GM13976 (cell line): ENCODE measurements at places on chromosomes 2 and 18.

DNA sequence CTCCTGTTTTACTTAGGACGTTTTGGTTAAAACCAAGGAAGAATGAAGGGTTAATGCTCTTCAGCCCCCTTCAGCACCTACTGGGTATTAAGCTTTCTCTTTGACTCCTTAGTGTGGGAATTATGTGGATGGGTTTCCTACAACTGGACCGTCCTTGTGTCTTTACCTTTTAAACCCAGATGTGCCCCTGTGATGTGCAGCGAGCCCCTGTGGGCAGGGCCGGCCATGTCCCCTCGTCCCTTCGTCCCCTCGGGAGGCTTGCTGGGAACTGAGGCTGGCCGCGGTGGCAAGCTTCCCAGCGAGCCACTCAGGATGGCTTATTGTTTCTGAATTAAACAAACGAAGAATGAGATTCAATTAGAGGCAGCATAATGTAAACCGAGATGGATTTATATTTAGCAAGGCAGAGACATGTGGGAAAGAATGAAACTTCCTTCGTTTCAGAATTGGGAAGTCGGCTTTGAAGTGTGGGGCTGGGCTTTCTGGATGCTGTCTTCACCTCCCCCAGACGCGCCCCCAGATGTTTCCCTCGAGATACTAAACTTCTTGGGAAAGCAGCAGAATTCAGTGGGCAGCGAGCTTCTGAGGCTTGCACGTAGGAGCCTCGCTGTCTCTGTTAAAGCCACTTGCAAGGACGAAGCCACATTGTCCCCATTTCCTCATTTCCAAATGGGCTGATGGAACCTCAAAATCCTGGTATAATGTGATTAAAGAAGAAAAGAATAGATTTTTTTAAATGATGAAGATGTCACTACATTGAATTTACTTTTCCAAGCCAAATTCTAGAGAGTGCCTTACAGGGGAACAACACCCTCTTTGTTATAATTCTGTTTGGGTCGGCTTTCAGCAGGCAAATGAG, 146.0 kb downstream of the VAPA start:
- DNase-seq, result no peak

- DNase-seq, result no peak
Measured at GRCh38 chr2:169232551-169233154, 129.7 kb downstream of the LRP2 start.

GRCh38 chr2:171482877-171483276, 39.4 kb upstream of the CYBRD1 start:
- DNase-seq, result no peak

GRCh38 chr2:160254189-160254762, 54.2 kb upstream of the ITGB6 start:
- DNase-seq, result no peak

DNA sequence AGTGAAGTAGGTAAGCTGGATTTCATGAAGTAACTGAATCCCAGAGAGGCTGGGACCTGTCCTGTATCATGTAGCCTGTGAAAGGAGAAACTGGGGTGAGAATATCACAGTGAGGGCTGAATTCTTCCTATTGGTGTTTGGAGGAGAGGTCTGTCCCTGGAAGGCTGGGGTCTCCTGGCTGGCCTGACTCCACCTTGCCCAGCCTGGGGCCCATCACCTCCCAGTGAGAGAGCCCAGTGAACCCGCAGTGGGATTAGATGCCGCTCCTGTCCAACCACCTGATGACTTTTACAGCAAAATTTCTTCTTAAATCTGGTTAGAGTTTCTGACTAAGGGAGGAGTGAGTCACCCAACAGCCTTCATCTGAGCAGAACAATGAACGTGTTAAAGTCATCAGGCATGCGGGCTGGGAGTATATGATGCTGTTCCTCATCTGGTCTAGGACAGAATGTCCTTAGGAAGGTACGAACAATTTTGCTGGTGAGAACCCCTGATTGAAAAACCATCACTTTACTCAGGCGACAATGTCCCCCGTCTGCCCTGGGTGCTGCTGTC, 152.9 kb downstream of the LPIN1 start:
- DNase-seq, result no peak

DNA sequence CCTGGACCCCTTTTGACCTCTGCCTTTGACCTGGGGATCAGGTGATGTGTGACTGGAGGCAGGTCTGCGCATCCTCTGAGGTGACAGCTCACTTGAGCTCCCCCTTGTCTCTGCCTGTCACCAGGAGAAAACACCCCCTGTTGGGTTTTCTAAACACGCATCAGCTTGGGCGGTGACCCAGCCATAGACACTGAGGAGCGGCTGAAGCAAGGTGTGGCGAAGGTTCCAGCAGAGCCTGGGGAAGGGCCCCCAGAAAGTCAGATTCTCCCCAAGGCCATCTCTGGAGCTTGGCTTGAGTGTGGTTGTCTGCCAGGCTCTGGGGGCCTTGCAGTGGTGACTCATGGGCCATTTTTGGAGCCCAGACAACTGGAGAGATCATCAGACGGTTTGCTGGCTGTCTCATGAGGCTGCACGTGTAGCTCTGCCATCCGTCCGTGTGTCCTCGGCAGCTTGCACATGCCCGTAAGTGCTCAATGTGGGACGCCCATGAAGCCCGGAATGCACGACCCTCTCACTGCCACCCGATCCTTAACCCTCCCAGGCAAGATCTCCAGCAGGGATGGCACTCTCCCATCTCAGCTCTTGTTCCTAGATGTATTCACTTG, 29.4 kb downstream of the SIX3 start:
- no peak for DNase-seq

DNA sequence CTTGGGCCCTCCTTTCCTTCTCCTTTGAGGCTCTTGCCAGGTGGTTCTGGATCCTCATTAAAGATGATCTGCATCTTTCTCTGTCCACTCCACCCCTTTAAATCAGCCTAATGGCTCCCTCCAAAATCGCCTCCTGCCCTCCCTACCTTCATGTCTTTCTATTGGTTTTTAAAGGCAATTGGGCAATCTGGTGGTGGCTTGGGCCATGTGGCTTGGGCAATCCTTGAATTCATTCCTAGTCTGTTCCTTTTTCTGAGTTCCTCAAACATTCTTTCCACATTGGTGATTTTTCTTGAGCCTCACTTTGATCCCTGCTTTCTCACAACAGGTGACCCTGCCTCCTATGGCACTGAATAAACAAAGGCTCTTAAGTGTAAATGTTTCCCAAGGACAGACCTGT, 266.2 kb upstream of the REV1 start:
- no peak for DNase-seq

GRCh38 chr2:235694721-235695601, 201.1 kb downstream of the AGAP1 start:
- no peak for DNase-seq

DNA sequence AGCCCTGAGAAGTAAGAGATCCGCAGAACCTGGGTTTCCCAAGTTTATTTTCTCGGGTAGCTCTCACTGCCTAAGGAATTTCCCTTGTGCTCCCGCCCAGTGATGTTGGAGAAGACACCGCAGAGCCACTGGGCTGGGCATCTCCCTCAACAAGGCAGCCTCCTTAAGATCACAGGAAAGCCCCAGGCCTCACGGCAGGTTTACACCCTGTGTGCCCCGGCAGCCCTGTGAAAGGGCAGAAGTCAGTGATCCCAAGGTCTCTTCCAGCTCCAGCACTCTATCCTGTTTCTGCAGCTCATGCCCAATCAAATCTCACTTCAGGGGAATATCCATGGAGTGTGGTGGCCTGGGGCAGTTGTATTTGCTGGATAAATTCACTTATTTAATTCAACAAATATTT, 66.5 kb downstream of the ACTR2 start:
- no peak for DNase-seq

- DNase-seq, result no peak
Measured at GRCh38 chr18:48616484-48617255, 77.8 kb downstream of the CTIF start.

DNA sequence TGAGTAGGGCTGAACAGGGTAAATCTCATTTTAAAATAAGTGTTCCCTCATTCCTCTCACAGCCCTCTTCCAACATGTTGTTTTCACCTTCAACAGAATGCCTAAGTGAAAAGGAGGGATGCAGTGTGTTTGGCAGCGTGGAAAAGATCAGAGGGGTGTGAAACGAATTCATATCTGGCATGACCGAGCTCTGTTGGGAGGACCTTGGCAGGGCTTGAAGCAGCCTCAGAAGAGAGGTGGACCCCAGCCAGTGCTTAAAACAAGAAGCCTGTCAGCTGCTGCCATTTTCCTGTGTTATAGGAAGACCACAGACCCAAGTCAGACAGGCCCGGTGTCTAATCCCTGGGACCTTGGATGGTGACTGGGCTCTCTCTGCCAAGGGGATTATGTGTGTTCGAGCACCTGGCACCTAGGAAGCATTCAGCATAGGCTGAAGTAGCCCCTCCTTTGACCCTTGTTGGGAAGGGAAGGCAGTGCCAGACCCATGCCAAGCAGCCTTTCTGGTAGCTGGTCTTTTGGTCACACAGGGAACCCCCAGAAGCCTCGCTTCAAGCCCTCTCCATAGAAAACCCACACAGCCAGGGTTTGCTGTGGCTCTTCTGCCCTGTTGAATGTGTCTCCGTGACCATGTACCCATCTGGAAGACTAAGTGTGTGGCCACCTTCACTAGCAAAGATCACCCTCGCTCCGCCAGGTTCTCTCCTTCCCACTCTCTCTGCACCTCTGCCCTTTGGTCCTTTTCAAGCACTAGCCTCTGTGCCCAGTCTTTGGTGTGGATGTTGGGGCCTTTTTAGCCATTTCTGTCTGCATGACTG, 87.5 kb upstream of the ST3GAL5 start:
- DNase-seq, result no peak

DNA sequence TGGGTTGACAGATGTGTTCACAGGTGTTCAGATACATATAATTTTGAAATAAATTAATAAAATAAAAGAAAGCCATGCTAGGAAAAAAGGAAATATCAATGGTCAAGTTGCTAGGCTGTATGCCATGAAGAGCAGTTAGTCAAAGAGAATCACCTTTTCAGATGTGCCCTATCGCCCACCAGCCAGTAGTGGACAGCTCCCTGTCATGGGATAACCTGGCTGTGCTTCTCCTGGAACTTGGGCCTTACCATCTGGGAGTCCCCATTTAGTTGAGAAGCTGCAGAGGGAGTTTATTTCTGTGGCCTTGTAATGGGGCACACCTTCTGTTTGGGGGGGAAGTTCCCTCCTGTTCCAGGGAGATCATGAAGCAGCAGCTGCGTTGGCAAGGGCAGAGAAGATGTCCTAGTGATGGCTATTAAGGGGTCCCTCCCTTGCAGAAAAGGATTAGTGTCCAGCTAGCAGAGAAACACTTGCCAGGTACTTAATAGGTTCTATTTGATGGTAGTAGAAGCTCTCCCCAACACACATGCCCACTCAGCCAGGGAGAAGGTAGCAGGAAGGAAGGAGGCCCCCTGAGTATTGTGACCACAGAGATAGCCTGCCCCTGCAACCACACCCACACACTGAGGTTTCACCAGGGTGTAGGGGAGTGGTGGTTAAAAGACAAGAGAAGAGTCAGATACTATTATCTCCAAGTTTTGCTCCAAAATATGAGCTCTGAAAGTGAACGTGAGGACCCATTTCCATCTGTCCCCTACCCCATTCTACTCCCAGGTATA, 117.7 kb downstream of the B3GNT2 start:
- peak; percentile 70 for DNase-seq

- DNase-seq, result no peak
Measured at GRCh38 chr2:7693246-7694075, 776.2 kb downstream of the RNF144A start.

GRCh38 chr2:107276034-107276433, 390.1 kb upstream of the ST6GAL2 start:
- DNase-seq, result no peak

- DNase-seq, result no peak
Measured at GRCh38 chr2:34828481-34828880, 1229.4 kb upstream of the FAM98A start.

- DNase-seq, result no peak
Measured at GRCh38 chr2:72669121-72669520, 156.7 kb downstream of the EXOC6B start.

DNA sequence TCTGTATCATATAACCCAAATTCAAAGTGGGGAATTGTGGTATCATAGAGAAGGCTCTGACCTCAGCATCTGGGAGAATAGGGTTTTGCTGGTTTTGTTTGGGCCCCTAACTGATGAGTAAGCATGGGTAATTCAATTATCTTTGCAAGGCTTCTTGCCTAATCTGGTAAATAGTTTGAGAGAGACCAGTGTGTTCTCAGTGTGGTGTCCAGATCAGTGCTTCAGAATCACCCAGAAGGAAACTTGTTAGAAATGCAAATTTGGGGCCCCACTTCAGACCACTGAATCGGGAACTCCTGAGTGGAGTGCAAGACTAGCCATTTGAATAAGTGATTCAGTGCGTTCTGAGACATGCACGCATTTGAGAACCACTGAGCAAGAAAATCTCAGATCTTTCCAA, 282.7 kb downstream of the EPHA4 start:
- no peak for DNase-seq

- DNase-seq, result no peak
Measured at GRCh38 chr2:145760781-145761649, 1241.1 kb upstream of the ZEB2 start.

DNA sequence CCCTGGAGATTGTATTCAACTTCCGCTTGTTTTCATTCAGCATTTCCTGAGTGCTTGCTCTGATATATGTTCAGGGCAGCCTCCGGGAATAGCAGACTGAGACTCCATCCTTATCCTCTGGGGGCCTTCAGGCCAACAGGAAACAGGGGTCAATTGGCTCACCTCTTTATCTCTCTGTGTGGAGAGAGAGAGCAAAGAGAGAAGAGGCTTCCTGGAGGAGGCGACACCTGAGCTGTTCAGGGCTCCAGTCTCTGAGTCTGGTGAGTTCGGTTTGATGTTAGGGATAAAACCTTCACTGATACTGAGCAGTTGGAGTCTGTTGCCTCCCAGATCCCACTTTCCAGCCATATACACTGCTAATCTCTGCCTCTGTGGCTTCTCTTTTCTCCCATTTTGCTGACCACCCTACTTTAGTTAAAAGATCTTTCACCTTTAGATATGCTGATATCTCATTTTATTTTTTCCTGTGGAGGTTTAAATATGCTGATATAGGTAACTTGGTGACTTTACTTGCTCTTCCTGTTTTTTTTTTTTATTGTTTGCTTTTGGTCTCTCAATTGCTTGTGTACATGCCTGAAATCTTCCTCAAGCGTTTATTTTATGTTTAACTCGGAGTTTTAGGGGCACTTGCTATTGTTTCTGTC, 56.9 kb downstream of the KCNS3 start:
- no peak for DNase-seq

DNA sequence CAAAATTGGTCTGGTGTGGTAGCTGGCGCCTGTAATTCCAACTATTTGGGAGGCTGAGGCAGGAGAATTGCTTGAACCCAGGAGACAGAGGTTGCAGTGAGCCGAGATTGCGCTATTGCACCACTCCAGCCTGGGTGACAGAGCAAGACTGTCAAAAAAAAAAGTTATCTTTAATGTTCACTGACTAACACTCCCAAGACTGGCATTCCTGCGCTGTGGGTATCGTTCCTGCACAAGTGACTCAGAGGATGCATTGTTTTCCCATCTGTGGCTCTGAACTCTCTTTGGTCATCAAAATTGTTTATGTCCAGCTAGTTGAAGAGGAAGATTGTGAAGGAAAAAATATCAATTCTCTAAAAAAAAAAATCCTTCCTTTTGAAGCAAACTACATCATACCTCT, 539.0 kb downstream of the SOX11 start:
- DNase-seq, result no peak

DNA sequence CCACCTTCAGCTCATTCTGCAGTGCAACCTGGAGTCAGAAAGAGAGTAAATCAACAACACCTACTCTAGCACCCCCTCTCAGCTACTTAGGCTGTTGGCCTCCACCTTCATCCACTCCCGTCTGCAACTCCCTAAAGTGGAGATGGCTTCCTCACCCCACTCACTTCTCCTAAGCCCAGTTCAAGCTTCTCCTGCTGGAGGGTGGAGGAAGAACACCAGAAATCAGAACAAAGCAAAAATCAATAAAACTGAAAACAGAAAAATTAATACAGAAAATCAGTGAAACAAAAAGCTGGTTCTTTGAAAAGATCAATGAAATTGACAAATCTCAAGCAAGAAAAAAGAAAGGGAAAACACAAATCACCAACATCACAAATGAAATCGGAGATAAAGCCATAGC, 191.7 kb downstream of the ANAPC1 start:
- DNase-seq, result no peak
